GM13976 (cell line): ENCODE measurements at places on chromosomes 3 and 15.

DNA sequence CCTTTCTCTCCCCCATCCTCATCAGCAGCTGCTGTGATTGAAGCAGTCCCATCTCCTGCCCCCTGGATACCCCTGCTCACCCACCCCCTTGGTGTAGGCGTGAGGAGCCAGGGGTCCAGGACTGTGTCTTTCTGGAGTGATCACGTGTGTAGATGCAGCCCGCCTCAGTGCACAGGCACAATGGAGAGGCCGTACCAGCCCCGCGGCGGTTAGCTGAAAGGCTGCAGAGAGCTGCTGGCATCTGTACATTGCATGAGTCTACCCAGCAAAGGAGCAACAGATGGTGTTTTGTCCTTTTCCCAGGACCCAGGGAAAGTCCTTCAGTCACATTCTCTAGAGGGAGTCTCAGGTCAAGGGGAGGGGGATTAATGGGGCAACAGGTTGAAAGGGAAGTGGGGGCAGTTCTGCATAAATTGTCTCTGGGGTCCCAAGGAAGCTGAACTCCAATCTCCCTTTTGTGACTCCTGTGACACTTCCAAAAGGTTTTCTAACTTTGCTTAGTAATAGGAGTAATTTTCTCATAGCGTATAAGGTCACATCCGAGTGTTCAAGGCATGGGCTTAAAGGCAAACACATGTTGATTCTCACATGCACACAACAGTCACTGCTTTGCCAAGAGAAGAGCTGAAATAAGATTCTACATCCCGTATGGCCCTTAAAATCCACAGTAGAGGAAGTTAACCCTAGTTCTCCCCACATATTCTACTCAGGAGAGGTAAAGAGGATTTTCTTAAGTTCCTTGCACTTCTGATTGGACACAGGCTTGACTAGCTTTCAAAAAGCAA lies 7.1 kb downstream of the CSPG5 start:
- no peak for DNase-seq

DNA sequence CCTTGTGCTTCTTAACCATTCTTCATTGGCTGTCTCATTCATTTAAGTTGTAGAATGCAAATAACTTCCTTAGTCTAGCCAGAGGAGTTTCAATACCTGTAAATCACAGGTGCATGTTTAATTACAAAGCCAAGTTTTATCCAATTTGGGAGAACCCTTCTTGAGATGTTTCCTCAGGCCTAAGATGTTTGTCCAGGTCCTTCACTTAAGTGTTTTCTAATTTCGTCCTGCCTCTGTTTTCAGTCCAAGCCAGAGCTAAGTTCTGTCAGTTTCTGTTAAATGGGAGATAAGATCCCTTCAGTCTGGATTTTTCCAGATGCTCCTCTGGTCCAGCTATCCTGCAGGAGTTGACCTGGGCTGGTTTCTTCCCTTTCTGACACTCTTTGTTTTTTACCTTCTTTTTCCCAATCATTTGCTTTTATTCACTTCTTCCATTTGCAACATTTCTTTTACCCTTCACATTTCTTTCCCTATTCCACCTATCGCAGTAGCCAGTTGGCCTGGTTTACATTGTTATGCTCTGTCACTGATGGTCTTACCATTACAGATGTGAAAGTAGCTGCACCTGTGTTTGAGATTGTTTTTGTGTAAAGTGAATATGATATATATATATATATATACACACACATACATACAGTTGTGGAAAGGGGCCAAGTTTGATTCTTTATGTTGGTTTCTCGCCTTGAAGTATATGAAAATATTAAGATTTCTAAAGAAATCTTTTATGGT lies 34.5 kb downstream of the EIF2AK4 start:
- no peak for DNase-seq

DNA sequence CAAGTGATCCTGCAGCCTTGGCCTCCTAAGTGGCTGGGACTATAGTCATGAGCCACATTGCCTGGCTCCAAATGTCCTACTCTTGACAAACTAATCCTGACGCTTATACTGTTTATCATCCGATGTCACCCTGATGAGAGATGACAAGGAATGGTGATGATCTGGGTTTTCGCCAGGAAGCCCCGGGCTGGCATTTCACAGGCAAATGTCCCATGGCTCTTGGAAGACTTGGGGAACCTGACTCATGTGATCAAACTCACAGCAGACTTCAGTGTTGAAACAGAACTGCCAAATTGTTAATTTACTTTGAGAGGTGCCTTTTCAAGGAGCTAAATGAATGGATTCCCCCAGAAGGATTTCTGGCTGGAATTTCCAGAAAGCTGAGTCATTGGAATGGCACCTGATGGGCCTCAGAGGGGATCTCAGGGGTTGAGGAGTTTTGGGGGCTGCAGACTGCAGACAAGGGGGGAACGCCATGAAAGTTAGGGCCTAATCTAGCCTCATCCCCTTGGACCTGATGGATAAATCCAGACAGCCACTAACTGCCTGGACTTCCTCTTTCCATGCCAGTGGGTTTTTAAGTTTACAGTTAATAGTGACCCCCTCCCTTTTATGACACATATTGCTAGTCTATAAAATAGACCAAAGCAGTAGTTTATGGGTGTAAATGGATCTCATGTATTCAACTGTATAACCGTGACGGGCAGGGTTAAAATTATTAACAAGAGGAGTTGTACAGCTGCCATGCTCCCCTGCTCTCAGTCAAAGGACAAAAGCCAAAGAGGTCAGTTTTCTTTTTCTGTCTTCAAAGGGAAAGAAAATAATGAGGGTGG lies 146.6 kb downstream of the CHSY1 start:
- DNase-seq, result no peak

DNA sequence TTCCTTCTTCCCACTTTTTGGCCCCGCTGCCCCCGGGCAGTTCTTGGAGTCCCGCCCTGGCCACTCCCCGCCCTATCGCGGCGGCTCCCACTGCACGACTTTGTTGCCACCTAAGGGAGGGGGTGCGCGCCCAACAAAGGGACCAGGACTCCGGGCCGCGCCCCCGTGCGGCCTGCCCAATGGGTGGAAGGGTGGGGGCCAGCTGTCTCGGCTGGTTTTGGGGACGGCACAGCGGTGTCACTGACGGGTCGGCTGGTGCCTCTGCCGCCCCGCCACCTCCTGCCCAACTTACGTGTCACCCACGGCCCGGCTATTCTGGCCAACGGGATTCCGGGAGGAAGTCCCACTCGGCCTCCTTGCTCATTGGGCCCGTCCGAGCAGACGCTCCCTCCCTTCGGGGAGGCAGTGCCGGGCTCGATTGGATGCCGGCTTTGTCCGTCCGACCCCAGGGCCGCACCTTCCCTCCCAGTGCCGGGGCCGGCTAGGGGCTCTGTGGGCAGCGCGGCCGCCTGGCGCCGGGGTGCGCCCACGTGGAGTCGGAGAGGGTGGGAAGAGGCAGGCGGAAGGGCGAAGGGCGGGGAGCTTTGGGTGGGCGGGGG lies at the start of gene GOLIM4:
Gene GOLIM4 (minus strand): TSS at position 314 of the 599 bp plus-strand sequence. CDS start 639 bp downstream, outside the sequence.
- DNase-seq, result peak; percentile 95

GRCh38 chr15:37693926-37694325 lies 240.5 kb upstream of the TMCO5A start:
- DNase-seq, result no peak

DNA sequence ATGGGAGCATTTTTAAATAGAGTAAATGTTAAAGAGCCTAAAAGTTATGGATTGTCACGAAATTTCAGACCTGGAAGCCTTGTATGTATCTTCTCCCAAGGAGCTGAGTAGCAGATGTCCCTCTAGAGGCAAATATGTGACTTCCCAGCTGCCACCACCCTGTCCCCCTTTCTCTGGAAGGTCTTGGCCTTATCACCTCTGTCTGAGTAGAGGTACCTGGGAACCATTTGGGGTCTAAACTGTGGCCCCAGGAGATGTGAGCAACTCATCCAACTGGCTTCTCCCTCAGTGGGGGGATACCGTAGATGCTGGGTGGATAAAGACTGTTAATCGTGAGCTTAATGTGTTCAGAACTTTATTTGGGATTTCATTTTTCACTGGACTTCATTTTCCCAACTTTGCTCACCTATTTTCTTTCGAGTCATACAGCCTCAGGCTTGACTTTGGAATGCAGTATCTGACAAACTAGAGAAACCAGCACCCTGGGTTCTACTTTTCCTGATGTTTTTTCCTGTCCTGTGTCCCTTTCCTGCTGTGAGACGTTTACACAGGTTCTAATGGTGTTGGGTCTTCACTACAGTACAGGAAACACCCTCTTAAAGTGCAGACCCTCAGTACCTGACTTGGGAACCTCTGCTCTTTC lies 53.3 kb upstream of the CCR4 start:
- no peak for DNase-seq

DNA sequence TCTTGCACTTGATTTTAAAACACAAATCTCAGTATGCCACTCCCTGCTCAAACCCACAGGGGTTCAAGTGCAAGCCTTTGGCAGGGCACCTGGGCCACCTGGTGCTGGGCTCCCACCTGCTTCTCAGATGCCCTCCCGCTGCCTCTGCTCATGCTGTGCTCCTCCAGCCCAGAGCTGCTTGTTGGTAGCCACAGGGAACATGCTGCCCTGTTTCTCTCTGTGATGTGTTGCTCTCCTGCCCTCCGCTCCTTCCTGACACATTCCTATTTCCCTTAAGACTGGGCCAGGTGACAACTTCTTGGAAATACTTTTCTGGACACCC lies 27.1 kb upstream of the KY start:
- DNase-seq, result no peak

- no peak for DNase-seq
These were observed 301.0 kb upstream of the TBL1XR1 start for GRCh38 chr3:177498037-177498857.

DNA sequence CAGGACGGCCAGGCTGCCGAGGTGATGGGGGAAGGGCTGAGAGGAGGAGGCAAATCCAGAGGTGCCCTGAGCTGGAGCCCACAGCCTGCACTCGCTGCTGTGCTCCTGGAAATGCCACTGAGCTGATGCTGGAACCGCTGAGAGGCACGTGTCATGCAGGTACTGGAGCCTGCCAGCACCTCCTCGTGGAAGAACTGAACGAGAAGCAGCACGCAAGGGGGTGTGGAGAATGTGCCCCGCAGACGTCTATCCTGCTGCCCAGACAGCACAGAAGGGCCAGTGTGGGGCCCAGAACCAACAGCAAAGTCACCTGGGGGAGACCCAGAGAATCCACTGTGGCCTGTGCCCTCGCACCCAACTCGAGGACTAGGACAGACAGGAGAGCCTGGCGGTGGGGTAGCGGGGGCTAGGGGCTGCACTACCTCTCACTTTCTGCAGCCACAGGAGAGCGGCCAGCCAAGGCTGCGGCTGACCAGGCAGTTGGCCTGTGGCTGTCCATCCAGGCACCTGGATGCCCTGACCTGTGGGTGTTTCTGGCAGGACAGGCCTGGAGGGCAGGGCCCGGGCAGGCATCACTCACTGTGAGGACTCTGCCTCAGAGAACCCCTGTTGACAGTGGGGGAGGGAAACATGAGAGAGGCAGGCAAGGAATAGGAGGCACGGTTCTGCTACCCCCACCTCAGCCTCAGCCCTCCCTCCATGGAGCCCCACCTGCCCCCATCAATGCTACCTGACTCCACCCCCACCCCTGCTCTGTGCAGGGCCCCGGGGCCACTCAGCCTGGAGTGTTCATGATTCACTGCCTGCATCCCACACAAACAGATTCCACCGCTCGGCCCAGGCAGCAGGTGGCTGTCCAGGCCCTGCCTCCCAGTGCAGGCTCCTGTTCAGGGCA lies 213.1 kb downstream of the TBC1D2B start:
- DNase-seq, result no peak

DNA sequence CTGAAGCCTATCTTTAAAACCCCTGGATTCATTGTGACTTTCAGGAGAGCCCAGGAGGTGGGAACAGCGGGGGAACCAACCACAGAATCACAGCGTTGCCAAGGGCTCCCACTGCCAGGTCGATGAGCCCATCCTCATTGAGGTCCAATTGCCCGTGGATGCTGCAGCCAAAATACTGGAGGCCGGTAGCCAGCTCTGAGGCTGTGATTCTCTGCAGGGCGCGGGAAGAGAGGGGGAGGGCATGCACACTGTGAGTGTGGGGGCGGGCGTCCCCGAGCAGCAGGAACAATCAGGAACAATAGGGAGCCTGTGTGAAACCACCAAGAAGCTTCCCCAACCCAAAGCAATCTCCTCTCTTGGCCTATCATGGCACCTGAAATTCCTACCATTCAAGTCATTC lies 53.4 kb downstream of the FEM1B start:
- DNase-seq, result no peak

DNA sequence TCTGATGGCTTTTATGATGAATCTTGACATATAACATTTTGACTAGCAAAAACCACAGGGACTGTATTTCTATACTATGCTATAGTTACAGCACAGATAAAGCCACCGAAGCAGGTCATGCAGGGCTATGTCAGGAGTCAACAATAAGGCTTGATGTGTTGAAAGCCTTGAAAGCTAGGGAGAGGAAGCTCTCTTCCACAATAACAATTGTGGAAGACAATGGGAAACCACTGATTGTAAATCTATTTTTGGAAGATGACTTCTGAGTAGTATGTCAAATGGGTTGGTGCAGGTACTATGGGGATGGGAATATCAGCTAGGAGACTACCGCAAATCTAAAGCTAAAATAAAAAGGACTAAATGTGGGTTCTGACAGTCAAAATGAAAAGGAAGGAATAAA lies 4.0 kb upstream of the AQR start:
- DNase-seq, result no peak

DNA sequence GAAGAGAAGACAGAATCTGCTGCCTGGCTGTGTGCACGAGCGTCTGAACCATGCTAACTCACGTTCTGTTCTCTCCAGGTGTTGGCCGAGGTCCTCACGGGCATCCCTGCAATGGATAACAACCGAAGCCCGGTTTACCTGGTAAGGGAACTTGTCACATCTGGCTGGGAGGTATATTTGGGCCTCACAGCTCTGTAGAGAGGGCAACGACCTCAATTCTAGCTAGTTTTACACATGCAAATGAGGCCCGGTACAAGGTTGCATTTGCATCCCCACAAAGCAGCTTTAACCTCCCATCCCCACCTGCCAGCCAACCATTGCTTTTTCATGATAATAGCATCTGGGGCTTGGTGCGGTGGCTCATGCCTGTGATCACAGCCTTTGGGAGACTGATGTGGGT lies 22.0 kb upstream of the TATDN2 start:
- DNase-seq, result no peak

- DNase-seq, result no peak
These were observed 61.6 kb downstream of the SPSB4 start for GRCh38 chr3:141112686-141113297.
